ENCODE measurements at places on chromosomes 12 and 14. TPM values are rescaled to one million over a fixed set of nuclear protein-coding genes. Genes with fewer than 3 reads are reported as not detected.

Gene OTX2
- total RNA-seq: 0.23 TPM

Gene NEK9
- 110 TPM for total RNA-seq

Gene TAS2R9
- not detected for total RNA-seq

Gene CRACR2A
- total RNA-seq: 1.8 TPM

Gene SCFD1
- total RNA-seq: 157 TPM

Gene CELA1
- total RNA-seq: not detected

Gene MGAT4C
- 3.4 TPM for total RNA-seq

Gene DBX2
- total RNA-seq: 0.12 TPM

Gene SLC2A13
- total RNA-seq: 27.9 TPM

Gene SLC11A2
- 76.8 TPM for total RNA-seq

Gene OVCH1
- 0.41 TPM for total RNA-seq

Gene CLMN
- total RNA-seq: 34.1 TPM

Gene ADAM20
- 3.2 TPM for total RNA-seq

Gene SERPINA10
- total RNA-seq: 0.06 TPM

Gene RAD51AP1
- total RNA-seq: 8.7 TPM

Gene COL2A1
- total RNA-seq: 29.5 TPM

Gene MYO1H
- 0.53 TPM for total RNA-seq

Gene ACVR1B
- 46.0 TPM for total RNA-seq

Gene HSPB8
- total RNA-seq: 24.4 TPM

Gene KICS2
- 6.1 TPM for total RNA-seq

Gene GSC
- 1.7 TPM for total RNA-seq

Gene GALNT16
- 5.8 TPM for total RNA-seq

Gene FIGNL2
- 3.7 TPM for total RNA-seq

Gene POTEM
- total RNA-seq: not detected

Gene CIROP
- not detected for total RNA-seq

Gene LIMA1
- 62.8 TPM for total RNA-seq

Gene ENDOU
- not detected for total RNA-seq

Gene TMEM132D
- 1.3 TPM for total RNA-seq

Gene MMP19
- total RNA-seq: 1.5 TPM

Gene PTPRR
- 0.64 TPM for total RNA-seq

Gene WBP11
- 28.4 TPM for total RNA-seq

Gene SSPN
- total RNA-seq: 46.1 TPM

Gene MAP3K9
- 4.0 TPM for total RNA-seq

Gene ITGB7
- total RNA-seq: 3.7 TPM

Gene DNAJC22
- 14.1 TPM for total RNA-seq

Gene SLC4A8
- total RNA-seq: 3.0 TPM

Gene MIP
- total RNA-seq: not detected

Gene ACOT4
- total RNA-seq: 2.4 TPM

Gene TRAF3
- 18.0 TPM for total RNA-seq

Gene CFAP73
- 0.76 TPM for total RNA-seq

Gene CFAP54
- 8.5 TPM for total RNA-seq

Gene MYF6
- 23.4 TPM for total RNA-seq

Gene IKZF4
- 6.0 TPM for total RNA-seq

Gene LRFN5
- 15.5 TPM for total RNA-seq

Gene C12orf54
- total RNA-seq: not detected

Gene TMPO
- total RNA-seq: 153 TPM

Gene HOXC6
- total RNA-seq: 17.0 TPM

Gene KRT85
- not detected for total RNA-seq

All from metanephros (tissue), 2 donors.